ENCODE measurements at places on chromosomes 13 and 19.
A peak's percentile ranks its signal among the peaks of the same experiment; 100 is the strongest.

DNA sequence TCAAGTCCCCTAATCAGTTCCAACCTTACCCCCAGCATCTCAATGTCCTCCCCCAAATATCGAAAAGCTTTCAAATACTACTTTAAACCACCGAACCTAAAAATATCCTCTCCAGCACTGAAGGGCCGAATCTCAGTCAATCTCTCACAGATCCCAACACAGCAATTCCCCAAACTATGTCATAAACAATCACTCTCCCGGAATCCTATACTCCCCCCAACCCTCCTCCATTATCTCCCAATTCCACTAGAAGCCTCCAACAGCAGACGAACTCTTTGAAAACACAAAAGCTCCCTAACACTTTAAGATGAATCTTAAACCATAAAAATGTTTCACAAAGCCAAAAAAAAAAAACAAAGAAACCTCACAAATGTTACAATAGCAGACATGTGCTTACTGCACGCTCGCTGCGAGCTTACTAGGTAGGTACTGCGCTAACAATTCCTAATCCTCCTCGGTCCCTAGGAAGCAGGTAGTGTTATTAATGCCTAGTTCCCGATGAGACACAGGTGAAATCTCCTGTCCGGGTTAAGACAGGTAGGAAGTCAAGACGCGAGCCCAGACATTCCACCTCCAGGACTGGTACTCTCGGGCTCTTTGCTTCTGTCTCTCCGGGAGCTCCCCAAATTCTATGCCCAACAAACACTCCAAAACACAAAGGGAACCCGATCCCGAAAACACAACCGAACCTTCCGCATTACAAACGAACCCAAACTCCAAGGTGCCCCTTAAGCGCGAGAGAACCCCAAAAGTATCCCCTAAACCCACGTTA, 14.2 kb downstream of the FBXO46 start:
- DNase-seq, result peak; percentile 9

DNA sequence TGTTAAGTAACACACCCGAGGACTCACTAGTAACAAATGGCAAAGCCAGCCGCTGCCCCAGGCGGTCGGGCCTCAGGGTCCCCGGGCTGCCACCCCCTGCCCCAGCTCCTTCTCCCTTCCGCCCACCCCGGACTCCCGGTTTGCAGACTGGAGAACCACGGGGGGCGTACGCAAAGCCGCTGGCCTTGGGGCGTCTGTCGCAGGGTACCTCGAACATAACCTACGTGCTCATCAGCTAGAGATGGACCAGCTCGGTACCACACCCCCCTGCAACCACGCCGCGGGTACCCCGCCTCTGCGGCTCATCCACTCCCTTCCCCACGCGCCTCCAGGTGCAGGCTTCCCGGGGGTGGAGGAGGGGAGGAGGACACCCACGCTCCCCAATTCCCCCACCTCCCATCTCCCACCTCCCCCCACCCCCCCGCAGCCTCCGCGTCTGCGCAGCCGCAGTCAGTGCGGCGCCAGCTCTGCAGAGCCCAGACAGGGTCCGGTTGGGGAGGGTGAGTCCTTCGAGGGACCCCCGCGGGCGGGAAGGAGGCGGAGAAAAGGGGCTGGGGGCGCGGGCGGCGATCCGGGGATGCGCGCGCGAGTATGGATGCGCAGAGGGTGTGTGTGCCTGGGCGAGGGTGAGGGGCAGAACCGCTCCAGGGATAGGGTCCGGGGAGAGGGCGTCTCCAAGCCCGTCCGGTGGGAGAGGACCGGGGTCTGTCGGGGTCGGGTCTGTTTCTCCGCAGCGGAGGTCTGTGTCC, at the start of gene SMIM17:
Gene SMIM17, plus strand, starts transcription at position 449 of the 749 bp plus-strand sequence. CDS start 2,509 bp downstream, outside the sequence.
- no peak for DNase-seq

GRCh38 chr13:113579686-113580085, 4.9 kb upstream of the TFDP1 start:
- DNase-seq, result no peak

GRCh38 chr13:112807653-112808376, 118.0 kb downstream of the ATP11A start:
- no peak for DNase-seq

- no peak for DNase-seq
These were observed 176.1 kb upstream of the KL start for GRCh38 chr13:32840113-32840512.

- DNase-seq, result no peak
These were observed 389.3 kb downstream of the FGF9 start for GRCh38 chr13:22060187-22060586.

- DNase-seq, result peak; percentile 54
These were observed 19.4 kb downstream of the ACTN4 start for GRCh38 chr19:38666663-38667511.

GRCh38 chr19:2627855-2628254, 74.6 kb downstream of the GNG7 start:
- DNase-seq, result no peak

- DNase-seq, result no peak
These were observed 11.3 kb downstream of the MYO9B start for GRCh38 chr19:17086834-17087233.

- DNase-seq, result no peak
These were observed 1.4 kb downstream of the SERTM1 start for GRCh38 chr13:36675213-36675536.

- no peak for DNase-seq
These were observed 495.5 kb downstream of the FOXO1 start for GRCh38 chr13:40170982-40171381.

DNA sequence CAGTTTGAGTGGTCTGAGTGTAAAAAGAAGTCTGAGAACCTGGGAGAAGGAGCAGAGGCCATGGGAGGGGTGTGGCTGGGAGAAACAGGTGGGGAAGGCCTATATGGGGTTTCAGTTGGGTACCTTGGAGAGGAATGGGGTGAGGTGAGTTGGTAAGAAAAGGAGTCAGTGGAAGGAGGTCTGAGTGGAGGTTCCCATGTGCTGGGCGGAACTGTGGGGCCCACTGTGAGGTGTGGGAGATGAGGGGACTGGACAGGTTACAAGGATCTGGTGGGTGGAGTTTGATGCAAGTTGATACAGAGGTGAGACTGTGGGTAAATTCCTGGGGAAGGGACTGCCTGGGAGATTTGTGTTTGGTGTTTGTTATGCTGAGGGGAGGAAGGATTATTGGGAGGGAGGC, 2.1 kb downstream of the ZNF574 start:
- DNase-seq, result no peak
